ENCODE measurements at places on chromosomes 2 and 18.

DNA sequence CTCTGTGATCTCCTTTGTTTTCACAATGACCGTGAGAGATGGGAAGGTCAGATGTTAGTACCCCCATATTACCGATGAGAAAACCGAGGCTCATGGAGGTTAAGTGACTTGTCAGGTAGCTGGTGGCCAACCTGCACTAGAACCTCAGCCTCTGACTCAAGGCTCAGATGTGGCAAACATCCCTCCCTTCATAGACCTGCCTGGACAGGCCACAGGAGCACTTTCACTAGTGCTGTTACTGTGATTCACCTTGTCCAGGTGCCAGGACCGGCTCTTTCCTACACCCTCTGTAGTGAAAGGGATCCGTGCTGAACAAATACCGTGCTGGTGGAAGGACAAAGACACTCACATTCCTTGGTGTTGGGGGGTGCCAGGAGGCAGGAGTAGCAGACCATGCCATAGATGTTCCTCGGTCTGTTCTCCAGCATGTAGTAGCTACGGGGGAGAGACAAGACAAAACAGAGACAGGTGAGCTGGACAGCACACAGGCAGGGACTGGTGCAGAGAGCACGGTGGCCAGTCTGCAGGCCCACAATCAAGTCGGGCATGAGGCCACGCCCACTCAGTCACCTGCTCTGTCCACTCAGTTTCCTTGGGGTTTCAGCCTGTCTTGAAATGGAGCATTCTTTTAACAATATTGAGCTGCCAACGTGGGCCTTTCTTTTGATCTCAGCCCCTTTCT is 65.9 kb downstream of the EDAR start:
- peak; percentile 30 for DNase-seq

- DNase-seq = no peak
Measured at GRCh38 chr2:55839182-55839819, 84.3 kb downstream of the EFEMP1 start.

DNA sequence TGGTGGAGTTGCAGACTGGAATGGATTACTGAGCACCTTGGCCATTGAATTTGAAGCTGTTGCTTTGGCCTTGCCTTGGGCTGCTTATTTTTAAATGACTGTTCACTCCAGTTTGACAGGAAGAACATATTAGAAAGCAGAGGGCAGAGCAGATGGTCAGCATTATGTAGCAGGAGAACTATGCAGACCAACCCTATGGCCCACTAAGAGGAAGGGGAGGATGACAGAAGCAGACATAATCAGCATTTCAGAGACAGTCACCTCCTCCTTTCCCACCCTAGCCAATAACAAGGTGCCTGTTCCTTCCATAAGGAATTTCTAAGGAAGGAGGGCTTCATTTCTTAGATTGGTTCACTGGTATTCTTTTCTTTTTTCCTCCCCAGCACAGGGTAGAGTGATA is 2.4 kb downstream of the CHRNA1 start:
- peak; percentile 42 for DNase-seq

- no peak for DNase-seq
Measured at GRCh38 chr18:1412655-1413322, 508.1 kb downstream of the ADCYAP1 start.

- no peak for DNase-seq
Measured at GRCh38 chr2:199581935-199582360, 124.2 kb upstream of the SATB2 start.

GRCh38 chr18:80023173-80023572 is 11.1 kb upstream of the RBFA start:
- no peak for DNase-seq

DNA sequence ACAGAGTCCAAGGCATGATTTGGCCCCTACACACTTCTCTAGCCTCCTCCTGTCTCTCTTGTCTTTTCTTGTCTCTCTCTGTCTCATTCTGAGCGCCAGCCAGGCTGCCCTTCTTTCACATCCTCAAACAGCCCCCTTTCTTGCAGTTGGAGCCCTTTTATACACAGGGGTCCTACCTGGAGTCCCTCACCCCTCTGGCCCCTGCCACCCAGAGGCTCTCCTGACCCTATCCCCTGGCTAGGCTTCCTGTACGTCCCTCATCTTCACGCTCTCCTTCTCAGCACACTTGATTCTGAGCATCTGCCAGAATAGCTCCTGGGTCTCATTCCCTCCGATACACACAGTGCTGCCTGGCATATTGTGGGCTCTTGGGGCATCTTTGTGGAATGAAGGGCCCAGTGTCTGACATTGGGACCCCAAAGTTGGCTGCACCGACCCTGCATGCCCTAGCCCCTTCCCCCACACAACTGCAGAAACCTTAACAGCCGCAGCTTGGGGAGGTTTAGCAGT is 261.9 kb downstream of the DYSF start:
- DNase-seq = no peak

- no peak for DNase-seq
Measured at GRCh38 chr2:74223941-74224770, 25.7 kb downstream of the MTHFD2 start.

- no peak for DNase-seq
Measured at GRCh38 chr18:42719221-42719620, 396.3 kb downstream of the RIT2 start.

DNA sequence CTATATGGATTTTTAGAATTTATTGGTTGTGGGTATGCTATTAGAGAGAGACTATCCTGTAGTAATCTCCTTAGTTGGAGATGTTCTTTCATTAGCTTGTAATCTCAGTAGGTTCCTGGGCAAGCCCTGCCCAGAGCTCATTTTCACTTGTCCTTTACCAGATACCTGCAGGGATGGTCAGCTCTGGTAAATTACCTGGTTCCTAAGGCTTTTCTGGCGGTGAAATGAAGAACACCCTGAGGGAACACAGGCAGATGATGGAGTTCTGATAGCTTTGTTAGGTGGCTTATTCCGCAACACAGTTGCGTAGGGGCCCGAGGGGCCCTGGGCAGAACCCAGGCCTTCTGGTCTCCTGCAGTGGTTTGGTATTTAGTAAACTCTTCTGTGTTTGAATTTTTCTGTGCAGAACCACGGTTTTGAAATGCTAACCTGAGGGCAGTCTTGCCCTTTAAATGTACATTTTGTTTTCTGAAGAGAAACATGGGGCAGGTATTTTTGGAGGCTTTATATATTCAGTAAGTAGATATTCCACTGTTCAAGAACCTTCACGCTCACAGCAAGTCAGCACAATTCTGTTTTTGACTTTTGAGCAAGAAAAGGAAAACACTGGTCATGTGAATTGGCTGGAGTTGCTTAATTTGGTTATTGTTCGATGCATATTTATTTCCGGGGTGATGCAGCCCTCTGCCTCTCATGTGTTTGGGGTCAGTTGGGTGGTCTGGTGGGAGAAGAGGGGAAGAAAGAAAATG is 22.4 kb downstream of the ZNF532 start:
- no peak for DNase-seq

GRCh38 chr2:138602166-138602460 is 100.5 kb downstream of the SPOPL start:
- DNase-seq = no peak

DNA sequence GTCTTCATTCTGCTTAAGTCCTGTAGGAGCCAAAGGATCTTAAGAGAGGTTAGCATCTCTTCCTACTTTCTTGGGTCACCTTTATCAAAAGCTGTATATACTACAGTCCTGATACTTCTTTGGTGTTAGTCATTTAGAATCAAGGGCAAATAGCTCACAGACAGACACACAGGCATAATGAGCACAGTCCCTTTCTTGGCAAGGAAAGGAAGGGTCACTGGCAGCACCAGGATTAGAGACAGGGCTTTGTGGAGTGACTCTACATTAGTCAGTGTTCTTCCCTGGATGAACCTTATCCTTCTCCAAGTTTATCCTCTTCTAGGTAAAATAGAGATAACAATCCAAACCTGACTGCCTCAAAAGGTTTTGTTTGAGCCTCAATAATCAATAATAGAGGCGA is 40.0 kb upstream of the NCKAP5 start:
- no peak for DNase-seq

DNA sequence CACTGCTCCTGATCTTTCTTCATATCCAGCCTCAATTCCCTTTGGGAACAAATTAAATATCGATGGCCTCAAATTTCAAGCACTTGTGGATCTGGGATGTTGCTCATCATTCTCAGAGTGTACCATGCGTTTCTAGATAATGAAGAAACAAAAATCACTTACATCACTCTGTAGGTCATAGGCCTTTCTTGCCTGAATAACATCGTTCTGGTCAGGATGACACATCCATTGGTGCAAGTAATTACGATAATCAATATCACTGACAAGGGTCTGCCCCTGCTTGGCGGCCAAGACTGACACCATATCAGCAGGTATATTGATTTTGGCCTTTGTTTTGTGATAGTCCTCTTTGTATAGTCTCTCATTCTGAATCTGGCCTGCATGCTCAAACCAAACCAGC is 157.3 kb downstream of the RIF1 start:
- DNase-seq = no peak

DNA sequence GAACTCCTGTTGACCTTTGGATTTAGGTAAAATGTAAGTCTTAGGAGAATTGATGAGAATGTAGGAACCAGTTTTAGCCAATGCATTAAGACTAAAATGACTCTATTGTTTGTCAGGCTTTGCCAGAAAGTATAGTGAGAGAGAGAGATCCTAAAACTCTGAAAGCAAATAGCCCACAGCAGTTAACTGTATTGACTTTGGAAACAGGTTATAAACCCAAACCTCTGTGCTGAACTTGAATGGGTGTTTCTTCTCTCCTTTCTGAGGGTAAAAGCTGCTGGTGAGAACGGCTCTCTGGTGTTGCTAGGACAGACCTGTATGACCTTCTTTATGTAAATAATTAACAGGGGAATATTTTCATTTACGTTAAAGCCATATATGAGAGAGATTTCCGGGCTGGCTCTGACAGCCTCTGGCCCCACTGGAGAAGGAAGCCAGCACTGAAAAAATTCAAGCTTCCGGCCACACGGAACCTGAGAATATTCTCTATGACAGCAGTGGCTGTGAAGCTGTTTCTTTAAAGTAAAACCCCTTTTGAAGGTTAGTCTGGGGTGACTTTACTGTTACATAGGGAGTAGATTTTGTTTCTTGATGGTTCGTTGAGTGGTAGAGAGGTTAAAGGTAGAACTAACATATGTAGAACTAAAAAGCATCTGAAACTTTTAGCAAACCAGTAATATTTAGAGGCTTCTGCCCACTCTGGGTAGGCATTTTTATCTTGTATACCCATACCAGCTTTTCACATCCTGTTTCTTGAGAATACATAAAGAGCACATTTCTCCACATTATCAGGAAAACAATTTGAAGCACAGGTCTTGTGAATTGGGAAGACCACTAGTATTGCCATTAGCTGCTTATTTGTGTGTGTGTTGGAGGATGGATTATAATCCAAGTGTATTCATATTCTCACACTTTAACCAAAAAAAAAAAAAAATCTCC is 123.8 kb downstream of the SPTBN1 start:
- DNase-seq = no peak

DNA sequence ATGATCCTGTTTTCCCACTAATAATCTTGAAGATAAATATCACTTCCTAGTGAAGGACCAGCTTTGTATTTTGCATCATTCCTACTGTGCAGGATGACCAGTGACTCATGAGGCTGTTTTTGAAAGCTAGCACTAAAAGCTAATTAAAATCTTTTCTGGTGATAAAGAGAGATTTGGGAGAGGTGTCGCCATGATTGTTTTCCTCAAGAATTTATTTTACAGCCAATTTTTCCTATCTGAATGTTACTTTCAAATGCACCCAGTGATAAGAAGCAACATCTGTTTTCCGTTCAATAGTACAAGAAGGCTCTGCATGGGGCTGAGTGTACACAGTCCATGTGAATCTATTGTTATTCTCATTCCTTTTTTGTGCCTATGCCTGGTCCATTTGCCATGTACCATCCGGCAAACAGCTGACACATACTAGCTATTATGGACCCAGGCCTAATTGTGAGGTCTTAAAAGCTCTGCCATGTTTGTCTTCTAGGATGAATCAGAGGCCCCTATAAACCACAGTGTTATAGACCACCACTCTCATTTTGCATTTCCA is 28.4 kb downstream of the MEIS1 start:
- no peak for DNase-seq

- DNase-seq = no peak
Measured at GRCh38 chr18:36442717-36443116, 145.2 kb downstream of the FHOD3 start.

GRCh38 chr2:65164426-65164891 is 34.6 kb upstream of the RAB1A start:
- no peak for DNase-seq

DNA sequence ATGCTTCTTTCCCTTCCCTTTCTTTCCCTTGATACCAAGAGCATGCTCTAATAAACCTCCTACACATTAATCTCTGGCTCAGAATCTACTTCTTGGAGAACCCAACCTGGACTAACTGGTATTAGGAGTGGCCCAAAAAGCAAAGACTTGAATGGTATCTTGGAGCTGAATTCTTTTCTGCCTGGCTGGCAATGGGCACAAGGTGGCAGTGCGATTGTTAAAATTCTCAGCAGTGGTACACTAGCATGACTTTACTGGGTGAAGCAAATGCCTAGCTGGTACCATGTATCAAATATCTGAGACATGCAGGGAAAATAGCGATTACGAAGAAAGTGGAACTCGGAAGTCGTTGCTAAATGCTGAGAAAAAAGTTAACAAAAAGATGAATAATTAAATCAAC is 376.1 kb downstream of the XIRP2 start:
- DNase-seq = no peak

GRCh38 chr2:44833171-44834069 is 108.1 kb upstream of the SIX3 start:
- DNase-seq = no peak

DNA sequence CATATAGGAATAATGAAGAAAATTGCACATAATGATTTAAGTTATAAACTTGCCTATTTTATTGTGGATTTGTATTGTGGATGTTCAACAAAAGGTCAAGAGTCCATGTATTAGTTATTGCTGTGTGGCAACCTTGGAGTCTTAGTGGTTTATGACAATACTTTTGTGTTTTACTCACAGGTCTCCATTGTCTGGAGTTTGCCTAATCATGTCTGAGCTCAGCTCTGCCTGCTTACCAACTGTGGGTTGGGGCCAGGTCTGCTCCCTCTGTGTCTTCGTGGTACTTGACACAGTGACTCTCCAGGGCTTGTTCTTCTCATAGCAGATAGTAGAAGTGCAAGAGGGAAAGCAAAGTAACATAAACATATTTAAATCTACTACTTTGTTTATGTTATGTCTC is 382.5 kb downstream of the CBLN2 start:
- DNase-seq = no peak

DNA sequence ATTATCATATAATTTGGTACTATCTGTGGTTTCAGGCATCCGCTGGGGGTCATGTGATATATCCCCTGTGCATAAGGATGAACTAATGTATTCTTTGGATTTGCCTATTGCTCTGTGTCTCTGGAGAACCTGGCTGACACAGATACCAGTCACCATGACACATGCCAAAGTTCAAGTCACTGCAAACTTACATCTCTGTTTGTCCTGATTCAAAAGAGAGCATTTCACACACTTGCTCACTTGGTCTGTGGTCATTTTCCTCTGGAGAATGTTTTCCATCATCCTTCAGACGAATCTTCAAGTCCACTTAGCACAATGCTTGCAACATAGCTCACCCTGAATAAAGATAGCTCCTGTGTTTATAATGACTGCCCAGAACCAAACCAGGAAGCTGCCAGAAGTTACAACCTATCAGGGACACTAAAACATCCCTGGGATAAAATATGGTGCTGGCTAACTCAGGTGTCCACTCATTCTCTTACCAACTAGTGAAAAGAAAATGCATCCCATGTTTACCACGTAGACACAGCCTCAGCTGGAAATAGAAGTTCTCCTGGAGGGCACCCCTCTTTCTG is 18.1 kb downstream of the SULT1C3 start:
- DNase-seq = no peak

All from left forelimb (tissue), 1 donor.